ENCODE measurements at places on chromosomes 6 and 20.

- DNase-seq, result no peak
Measured at GRCh38 chr20:37564388-37565133, 36.9 kb upstream of the BLCAP start.

- no peak for DNase-seq
Measured at GRCh38 chr6:55011034-55011433, 163.3 kb upstream of the HCRTR2 start.

- no peak for DNase-seq
Measured at GRCh38 chr6:79277109-79277508, 42.6 kb upstream of the HMGN3 start.

- DNase-seq, result peak; percentile 90
Measured at GRCh38 chr20:58892141-58892931, 39.8 kb downstream of the GNAS start.

DNA sequence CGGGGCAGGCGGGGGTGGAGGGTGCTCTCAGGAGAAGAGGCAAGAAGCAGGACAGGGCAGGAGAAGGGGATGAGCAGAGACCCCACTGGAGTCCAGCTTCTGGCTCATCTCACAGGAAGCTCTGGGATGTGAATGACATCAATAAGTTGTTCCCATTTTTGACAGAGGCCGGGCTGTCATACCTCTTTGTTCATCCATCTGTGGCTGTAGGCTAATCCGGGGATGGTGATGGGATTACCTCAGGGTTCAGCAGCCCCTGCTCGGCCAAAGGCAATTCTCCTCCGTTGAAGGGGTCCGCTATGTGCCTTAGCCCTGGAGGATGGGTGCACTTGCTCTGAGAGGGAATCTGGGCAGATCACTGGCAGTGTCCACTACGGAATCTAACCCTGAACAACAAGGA is 3.3 kb upstream of the TMC2 start:
- no peak for DNase-seq

GRCh38 chr20:55936209-55936595 is 69.1 kb downstream of the CBLN4 start:
- no peak for DNase-seq

DNA sequence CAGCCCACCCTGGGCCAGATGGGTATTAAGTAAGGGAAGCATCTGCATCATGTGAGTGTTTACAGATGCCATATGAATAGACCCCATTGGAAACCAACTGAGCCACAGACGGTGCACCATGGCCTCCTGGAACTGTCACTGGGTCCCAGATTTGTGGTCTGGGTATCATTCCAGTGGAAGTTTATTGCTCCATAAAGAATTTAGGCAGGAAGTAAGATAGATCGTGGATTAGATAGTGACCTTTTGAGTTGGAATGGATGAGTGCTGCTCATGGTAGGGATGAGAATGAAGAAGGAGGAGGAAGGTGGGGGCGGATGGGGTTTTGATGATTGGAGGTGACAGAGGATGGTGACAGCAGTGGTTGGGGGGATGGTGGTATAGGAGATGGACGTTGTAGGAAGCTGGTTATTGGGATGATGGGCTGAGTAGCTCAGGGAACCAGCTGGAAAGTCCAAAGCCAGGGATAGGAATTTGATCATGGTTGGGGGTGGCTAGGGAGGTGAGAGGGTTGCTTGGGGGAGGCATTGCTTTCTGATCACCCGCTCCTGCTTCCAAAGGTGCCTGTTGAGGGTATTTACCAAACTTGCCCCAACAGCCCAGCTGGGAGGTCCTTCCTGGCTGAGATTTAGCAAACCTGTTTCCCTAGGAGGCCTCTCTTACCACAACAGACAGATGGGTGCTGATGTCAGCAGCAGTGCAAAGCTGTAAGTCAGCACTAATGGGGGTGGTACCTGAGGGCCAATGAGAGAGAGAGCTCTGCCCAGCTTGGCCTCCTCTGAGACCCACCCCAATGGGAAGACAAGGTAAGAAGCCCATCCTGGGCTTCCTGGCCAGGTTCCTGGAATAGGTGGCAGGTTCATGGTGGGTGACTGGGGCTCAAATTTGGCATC is 78.0 kb downstream of the VEGFA start:
- no peak for DNase-seq

- DNase-seq, result no peak
Measured at GRCh38 chr6:130918171-130918570, 91.0 kb downstream of the SMLR1 start.

GRCh38 chr6:108837236-108837971 is 10.8 kb upstream of the ARMC2 start:
- no peak for DNase-seq

- DNase-seq, result no peak
Measured at GRCh38 chr20:6104493-6105188, 18.2 kb downstream of the FERMT1 start.

DNA sequence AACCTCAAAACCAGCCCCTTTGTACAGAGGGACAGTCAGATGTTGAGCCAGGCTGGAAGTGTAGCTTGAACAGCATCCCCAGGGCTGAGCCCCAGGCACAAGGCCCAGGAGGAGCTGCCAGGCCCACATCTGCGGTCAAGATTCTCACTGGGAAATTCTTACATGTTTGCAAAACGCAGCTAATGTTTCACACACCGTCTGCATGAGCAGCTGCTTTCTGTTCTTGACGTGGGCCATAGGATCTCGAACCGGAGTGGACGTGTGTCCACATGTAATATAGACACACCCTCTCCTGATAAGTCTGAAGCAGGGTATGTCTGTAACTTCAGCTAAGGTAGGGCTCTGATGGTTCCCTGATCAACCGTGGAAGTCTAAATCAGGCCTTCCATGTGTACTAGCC is 41.3 kb upstream of the TRAF3IP2 start:
- DNase-seq, result peak; percentile 79

GRCh38 chr6:34360556-34360955 is 31.9 kb downstream of the NUDT3 start:
- DNase-seq, result no peak

DNA sequence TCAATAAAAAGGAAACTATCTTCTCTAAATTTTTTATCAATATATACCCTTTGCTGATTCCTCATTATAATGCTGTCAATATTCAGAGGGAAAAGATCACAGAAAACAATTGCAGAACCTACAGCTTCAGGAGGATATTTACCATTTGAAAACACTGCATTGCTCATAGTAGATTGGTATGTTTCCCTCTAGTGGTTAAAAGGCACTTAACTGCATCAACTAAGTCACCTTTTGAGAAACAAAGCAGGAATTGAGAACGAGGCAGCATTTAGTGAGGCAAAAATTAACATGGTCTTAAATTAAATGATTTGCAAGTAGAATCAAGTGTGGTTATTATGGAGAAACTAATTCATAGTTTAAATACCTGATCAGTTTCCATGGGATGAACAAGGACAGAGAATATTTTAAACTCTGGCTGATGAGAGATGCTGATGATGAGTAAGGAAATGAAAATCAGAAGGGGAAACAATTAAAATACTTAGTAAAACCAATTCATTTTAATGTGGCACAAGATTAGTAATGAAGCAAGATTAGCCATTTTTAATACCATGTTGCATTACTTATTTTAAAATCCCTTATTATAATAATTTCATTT is 642.1 kb downstream of the EPHA7 start:
- no peak for DNase-seq

DNA sequence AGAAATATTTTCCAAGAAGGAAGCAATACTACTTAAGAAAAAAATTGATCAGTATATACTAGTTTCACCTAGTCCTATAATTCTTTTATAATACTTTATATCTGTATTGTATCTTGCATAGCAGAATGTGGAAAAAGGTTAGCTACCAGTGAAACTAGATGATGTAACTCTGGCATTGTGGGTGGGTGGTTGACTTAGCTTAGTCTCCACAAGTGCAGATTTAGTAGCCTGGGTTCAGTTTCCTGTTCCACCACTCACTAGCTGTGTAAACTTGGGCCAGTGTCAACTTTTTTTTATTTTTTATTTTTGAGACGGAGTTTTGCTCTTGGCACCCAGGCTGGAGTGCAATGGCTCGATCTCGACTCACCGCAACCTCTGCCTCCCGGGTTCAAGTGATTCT is 2.0 kb downstream of the MUC21 start:
- no peak for DNase-seq

- no peak for DNase-seq
Measured at GRCh38 chr6:90180526-90180925, 116.1 kb downstream of the BACH2 start.

- no peak for DNase-seq
Measured at GRCh38 chr6:145116591-145117178, 618.6 kb downstream of the EPM2A start.

GRCh38 chr6:122476131-122476530 is 4.5 kb upstream of the SERINC1 start:
- no peak for DNase-seq

DNA sequence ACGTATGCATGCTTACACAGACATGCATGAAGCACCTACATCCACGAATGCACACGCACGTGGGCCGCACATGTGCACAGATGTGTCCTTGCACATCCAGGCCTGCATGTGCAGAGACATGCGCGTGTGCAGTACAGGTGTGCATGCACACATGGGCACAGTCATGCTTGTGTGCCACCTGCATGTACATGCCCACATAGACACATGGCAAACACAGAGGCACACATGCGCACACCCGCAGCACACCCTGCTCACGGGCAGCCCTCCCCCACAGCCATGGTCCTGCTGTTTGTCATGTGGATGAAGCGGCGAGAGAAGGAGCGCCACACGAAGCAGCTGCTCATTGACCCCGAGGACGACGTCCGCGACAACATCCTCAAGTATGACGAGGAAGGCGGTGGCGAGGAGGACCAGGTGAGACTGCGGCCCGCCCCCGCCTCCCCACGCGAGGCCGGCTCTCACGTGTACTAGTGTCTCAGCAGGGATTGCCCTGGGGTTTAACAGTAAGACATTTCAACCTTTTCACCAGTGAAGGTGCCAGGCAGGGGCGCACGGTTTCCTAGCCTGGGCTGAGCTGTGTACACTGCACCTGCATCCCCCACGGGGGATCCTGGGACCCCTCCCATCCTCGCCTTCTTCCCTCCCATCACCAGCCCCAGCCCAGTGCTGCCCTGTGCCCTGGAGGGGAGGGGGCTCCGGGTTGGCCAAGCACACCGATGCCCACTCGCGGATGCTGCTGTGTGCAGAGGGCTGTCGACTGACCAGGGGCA is 132.8 kb downstream of the TAF4 start:
- peak; percentile 46 for DNase-seq

DNA sequence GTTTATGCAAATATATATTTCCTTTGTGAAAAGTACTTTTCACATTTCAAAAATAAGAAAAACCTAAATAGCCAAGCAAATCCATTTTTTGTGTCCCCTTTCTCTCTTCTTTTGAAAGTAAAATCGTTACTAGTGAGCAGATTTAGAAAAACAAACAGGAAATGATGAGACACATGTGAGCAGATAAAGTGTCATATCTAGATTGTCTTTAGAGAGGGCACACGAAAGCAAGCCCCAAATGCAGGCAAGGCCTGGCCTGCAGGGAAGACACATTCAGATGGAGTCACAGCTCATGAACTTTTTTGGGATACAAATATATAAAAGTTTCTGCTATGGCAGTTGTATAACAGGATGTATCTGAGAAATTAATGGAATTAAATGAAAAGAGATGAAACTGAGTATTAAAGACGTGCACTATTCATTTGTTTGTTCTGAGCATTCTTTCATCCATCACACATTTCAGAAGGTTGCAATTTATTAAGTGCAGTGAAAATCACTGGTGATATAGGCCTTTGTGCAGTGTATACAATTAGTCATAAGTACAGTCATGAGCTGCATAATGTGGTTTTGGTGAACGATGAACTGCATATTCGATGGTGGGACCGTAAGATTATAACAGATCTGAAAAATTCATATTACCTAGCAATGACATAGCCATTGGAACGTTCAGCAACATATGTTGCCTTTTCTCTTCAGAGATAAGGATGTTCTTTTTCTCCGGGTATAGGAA is 101.4 kb downstream of the PACRG start:
- no peak for DNase-seq

GRCh38 chr20:50559149-50559548 is 49.0 kb downstream of the PTPN1 start:
- no peak for DNase-seq

- no peak for DNase-seq
Measured at GRCh38 chr6:25023781-25024180, 88.0 kb upstream of the RIPOR2 start.

GRCh38 chr6:40988634-40989033 is 50.4 kb downstream of the UNC5CL start:
- no peak for DNase-seq

DNA sequence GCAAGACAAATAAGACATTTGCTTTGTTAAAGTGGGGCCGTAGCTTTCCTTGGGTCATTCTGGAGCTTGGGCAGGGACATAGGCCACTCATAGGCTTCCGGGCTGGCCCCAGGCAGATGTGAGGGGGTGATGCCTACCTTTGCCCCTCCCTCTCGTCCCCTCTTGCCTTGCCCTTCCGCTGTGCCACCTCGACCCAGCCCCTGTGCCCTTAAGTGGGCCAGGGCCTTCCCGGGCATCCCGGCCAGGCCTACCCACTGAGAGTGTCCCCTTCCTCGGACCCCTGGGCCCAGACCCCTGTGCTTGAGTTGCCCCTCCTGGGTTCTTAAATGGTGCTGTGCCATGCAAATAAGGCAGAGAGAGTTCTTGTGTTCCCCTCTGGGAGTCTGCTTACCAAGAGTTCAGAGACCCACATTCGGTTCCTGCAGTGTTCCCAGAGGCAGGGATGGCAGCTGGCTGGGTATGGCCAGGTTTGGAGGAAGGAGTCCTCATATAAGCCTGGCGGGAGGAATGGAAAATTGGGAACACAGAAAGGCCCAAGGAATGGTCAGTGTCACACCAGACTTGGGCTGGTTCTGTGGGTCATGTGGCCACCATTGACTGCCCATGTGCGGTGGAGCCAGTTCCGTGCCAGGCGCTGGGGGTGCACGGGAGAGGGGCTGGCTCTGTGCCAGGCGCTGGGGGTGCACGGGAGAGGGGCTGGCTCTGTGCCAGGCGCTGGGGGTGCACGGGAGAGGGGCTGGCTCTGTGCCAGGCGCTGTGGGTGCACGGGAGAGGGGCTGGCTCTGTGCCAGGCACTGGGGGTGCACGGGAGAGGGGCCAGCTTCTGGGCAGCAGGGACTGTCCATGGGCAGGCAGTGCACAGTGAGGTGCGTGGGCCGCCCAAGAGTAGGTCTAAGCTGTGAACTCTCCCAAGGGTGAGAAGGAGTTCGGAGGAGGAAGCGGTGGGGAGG is 173.5 kb upstream of the SNX9 start:
- peak; percentile 68 for DNase-seq

- DNase-seq, result no peak
Measured at GRCh38 chr6:151900256-151900655, 92.8 kb downstream of the ESR1 start.

DNA sequence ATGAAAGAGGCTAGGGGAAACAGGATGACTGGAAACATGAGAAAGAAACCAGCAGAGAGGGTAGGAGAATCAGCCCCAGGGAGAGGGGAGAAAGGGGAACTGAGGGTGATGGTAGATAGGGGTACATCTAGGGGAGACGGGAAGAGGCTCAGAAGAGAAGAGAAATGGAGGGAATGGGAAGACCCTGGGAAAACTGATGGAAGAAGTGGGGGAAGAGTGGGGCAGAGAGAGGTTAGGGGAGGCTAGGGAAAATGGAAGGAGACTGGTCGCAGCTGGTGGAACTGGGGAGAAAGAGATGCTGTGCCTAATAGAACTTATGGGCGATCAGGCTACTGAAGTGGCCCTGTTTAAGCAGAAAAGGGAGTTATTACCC is 548 bp downstream of the PROCR start:
- no peak for DNase-seq

- DNase-seq, result no peak
Measured at GRCh38 chr6:164010441-164011103, 596.1 kb downstream of the QKI start.

GRCh38 chr6:138541823-138542481 is 42.7 kb upstream of the NHSL1 start:
- no peak for DNase-seq

GRCh38 chr6:26105842-26106241 is 18.6 kb downstream of the HFE start:
- no peak for DNase-seq
